Vagina (tissue), 2 donors: ENCODE measurements at places on chromosomes 2 and 18.

DNA sequence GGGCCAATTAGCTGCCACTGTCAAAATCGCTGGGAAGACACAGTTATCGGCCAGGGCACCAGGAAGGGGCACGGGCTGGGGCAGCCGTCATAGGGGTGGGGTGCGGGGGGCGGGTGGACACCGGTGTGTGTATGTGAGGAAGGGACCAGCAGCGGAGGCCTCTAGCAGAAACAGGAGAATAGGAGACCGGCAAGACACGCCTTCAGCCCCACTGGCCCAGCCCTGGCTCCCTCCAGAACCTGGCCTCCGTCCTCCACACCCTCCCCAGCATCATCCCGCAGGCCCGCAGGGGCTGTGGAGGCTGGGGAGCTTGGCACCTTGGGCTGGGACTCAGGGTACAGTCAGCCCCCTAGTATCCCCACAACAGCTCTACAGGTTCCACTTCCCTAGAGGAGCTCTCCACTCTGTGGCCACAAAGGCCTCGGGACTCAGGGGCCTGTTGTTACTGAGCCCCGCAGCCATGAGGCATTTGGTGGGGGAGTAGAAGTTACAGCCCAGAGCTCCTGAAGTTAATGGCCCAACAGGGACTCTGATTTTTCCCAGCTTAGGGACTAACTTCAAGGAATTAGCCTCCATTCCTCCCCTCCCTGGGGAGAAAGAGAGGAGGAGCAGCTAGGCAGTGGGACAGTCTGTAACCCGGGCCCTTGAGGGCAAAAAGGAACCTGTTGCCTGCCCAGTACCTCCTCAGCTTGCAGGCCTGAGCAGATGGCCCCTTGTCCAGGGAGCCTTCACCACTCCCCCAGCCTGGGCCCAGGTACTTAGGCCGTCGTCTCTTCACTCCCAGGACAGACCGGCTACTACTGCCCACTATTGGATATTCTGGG is 19.9 kb downstream of the SH2D6 start:
- DNase-seq, result no peak

GRCh38 chr2:67038195-67038594 is 358.9 kb upstream of the ETAA1 start:
- no peak for DNase-seq
- H3K36me3 ChIP-seq, result no peaks in the 10 kb centered on the region
- H3K4me3 ChIP-seq, result no peak overlapping the region
- no peak overlapping the region for H3K27ac ChIP-seq

DNA sequence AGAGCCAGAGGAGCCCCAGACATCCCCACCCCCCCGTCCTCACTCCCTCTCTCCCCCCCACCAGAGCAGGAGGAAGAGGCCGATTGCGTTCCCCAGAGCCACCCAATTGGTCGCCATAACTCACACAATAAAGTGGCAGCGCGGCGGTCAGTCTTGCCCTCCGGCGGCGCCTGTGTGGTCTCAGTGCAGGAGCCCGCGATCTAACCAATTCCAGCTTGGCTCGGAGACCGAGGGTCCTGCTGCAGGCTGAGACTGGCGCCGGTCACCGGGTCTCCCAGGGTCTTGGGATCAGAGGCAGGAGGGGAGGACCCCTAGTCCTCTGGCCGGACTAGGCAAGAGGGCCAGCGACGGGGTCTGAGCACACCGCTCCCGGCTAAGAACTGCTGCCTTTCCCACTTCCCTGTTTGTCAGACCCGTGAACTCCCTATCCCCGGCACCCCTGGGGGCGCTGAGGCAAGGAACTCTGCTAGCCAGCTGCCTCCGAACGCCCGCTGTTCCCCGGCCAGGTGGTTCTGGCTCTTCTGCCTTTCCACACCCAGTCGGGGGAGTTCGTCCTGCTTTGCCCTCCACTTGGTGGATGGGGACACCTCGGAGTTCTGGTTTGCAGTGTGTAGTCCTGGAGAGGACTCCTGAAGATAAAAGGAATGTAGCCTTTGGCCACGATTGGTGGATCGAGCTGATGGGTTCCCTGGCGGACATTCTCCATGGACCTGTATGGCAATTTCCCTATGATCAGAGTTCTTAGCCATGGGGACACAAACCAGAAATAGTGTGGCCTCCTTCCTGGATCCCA is 1.0 kb upstream of the HOXD12 start:
- H3K27me3 ChIP-seq, result no peaks in the 10 kb centered on the region
- DNase-seq, result no peak
- peaks cover 46% of the 10 kb centered on the region for H3K4me1 ChIP-seq
- peak overlapping the region; percentile 91 for H3K27ac ChIP-seq
- H3K36me3 ChIP-seq, result no peaks in the 10 kb centered on the region
- peak overlapping the region; percentile 54 for H3K4me3 ChIP-seq

DNA sequence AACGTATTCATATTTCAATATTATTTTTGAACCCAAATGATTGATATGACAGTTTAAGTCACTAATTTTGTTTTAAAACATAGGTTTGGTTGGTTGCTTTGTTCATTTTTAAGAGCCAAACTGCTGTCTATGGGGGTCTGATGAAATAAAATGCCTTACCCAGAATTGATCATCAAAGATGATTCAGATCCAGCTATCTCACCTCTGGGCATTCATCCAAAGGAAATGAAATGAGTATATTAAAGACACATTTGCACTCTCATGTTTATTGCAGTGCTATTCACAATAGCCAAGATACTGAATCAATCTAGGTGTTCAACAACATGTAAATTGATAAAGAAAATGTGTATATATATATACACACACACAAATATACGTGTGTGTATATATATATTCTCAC is 326.9 kb upstream of the GULP1 start:
- no peak overlapping the region for H3K4me3 ChIP-seq
- no peak for DNase-seq
- no peaks in the 10 kb centered on the region for H3K36me3 ChIP-seq
- H3K27me3 ChIP-seq, result no peaks in the 10 kb centered on the region
- no peaks in the 10 kb centered on the region for H3K4me1 ChIP-seq

DNA sequence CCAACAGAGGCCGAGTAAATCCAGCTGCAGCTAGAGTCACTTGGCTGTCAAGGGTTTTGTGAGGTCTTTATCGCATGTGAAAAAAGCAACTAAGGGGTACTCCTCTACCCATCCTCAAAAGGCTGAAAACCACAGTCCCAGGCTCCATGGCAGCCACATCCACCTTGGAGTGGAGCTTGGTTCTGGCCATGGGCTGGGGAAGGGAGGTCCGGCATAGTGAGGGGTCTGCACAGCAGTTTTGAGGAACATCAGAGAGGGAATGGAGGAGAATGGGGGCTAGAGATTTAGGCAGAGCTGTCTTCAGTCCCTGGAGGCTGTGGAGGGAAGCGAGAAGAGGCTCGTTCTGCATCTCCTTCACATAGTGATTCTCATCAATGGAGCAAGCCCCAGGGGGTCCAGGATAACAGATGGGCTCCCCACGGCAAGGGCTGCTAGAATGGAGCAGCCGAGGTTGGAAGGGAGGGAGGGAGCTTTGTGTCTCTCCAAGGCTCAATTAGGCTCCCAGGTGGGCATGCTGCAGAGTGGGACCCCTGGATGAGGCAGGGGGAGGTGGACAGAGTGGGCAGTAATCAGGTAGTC is 21.0 kb downstream of the MROH2A start:
- no peak for DNase-seq
- H3K4me3 ChIP-seq, result no peak overlapping the region
- no peaks in the 10 kb centered on the region for H3K36me3 ChIP-seq

DNA sequence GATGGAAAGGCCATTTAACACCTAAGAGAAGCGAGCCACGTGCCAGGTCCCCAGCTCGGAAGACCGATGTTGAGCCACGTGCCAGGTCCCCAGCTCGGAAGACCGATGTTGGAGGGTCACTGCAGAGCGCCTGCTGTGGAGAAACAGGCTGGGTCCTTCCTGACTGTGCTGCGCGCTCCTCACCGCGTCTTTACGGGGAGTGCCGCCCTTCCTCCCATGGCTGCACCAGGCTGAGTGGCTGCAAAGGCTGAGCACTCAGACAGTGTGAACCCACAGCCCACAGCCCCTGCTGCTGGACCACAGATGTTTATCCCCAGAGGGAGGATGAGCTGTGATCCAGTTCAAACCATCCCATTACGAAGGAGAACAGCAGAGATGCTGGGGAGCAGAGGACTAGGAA is 55.7 kb downstream of the RTP5 start:
- H3K27me3 ChIP-seq, result no peaks in the 10 kb centered on the region
- DNase-seq, result no peak
- H3K4me1 ChIP-seq, result no peaks in the 10 kb centered on the region
- no peak overlapping the region for H3K4me3 ChIP-seq
- H3K36me3 ChIP-seq, result no peaks in the 10 kb centered on the region
- H3K27ac ChIP-seq, result no peak overlapping the region

GRCh38 chr2:60890393-60890707 is 9.0 kb downstream of the REL start:
- H3K27me3 ChIP-seq, result no peaks in the 10 kb centered on the region
- DNase-seq, result no peak
- no peak overlapping the region for H3K27ac ChIP-seq
- no peak overlapping the region for H3K4me3 ChIP-seq
- H3K4me1 ChIP-seq, result peaks cover 21% of the 10 kb centered on the region

DNA sequence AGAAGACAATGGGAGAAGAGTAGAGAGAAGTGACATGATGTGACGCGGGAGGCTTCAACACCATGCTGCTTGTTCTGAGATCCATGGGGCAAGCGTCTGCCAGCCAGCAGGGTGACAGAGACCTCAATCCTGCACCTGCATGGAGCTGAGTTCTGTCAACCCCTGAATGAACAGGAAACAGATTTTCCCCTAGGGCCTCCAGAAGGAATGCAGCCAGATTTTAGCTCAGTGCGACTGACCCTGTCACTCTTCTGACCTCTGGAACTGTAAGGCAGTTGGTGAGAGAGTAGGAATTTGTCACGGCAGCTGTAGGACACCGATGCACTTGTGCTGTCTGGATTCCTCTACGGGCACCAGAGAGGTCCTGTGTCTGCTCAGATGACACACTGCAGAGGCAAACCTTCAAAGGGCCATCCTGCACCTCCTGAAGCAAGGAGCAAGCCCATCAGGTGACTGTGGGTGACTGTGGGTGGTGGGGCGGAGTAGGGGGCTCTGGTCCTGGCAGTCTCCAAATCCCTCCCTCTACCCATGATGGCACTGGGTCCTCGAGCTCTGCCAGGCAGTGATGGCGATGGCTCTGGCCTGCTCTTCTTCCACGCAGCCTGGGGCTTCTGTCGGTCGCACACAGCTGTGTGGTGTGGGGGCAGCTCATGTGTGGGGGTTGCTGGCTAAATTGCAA is 194.3 kb upstream of the TWIST2 start:
- H3K4me1 ChIP-seq, result peaks cover 9% of the 10 kb centered on the region
- no peak overlapping the region for H3K27ac ChIP-seq
- H3K36me3 ChIP-seq, result no peaks in the 10 kb centered on the region
- H3K4me3 ChIP-seq, result no peak overlapping the region
- H3K27me3 ChIP-seq, result no peaks in the 10 kb centered on the region
- DNase-seq, result no peak

DNA sequence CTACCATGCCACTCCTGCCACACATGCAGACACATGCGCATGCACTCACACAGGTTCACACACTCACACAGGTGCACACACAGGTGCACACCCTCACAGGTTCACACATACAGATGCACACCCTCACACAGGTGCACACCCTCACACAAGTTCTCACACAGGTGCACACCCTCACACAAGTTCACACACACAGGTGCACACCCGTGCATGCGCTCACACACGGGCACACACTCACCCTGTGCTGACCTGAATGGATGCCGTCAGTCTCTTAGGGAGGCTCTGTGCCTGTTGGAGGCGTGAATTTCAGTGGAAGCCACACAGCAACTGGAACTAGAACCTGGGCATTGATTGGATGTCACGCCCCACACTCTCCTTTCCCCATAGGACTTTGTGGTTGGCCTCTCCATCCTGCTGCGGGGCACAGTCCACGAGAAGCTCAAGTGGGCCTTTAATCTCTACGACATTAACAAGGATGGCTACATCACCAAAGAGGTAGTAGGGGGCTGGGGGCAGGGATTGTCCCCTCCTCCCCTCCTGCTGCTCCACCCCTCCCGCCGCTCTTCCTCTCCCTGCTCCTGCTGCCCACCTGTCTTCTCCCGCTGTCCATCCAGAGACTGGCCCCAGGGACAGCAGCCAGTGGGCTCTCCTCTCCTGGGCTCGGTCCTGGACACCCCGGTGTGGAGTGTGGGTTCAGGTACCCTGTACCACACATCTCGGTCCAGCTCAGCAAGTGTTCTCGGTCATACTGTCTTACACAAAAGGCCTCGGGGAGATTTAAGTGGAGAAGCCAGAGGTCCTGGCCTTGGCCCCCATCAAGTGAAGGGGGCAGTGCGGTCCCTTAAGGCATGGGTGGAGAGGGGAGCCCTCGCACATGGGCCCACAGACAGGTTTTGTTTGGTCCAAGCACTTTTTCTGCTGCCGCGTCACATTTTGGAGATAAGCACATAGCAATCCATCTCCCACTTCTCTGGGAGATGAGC is 21.0 kb upstream of the FAHD2A start:
- peaks cover 28% of the 10 kb centered on the region for H3K4me1 ChIP-seq
- H3K4me3 ChIP-seq, result no peak overlapping the region
- H3K27ac ChIP-seq, result no peak overlapping the region
- H3K36me3 ChIP-seq, result peaks cover 11% of the 10 kb centered on the region

DNA sequence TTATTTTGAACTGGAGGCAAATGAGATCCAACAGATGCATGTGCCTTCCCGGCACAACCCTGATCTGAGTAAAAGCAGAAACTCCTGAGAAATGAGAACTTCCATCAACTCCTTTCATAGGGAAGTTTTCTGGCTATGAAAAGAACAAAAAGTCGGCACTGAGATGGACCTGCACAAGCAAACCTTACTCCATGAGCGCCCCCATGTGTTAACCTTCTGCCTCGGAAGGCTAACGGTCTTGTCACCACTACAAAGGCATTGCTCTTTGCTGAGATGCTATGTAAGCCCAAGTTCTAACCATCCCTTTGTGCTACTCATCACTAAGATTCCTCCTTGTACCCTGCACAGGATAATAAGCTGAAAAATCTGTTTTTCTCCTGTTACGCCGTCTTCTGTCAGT is 57.3 kb upstream of the SULT1C3 start:
- H3K27ac ChIP-seq, result no peak overlapping the region
- H3K36me3 ChIP-seq, result no peaks in the 10 kb centered on the region
- no peak for DNase-seq
- H3K4me3 ChIP-seq, result no peak overlapping the region
- no peaks in the 10 kb centered on the region for H3K27me3 ChIP-seq
- no peaks in the 10 kb centered on the region for H3K4me1 ChIP-seq

DNA sequence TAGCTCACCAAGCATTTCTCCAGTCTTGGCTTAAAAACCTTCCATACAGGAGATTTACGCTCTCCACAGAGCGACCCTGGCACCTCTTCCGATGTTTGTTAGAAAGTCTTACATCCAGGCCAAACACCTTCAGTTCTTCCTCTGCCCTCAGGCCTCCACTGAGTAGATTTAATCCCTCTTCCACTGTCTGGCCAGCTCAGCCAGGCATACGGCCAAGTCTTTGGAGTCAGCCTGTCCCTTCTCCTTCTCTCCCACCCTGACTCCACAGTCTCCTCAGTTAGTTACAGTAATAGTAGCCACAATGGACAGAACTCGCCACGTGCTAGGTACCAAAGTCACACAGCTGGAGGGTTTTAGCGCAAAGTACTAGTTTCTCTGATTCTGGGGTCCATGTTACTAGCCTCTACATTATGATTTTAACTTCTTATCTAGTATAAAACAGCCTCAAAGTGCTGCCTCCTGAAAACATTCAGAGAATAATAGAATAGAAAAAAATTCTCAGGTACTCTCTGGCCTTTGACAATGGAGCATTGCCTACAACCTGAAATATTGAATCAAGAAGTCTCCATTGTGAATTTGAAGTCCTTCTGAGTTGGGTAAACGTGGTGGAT is 39.5 kb downstream of the THNSL2 start:
- no peaks in the 10 kb centered on the region for H3K27me3 ChIP-seq
- no peaks in the 10 kb centered on the region for H3K4me1 ChIP-seq
- H3K4me3 ChIP-seq, result no peak overlapping the region
- no peaks in the 10 kb centered on the region for H3K36me3 ChIP-seq
